Neuronal stem cell (in vitro differentiated cells): ENCODE measurements at places on chromosomes 5 and 9.

DNA sequence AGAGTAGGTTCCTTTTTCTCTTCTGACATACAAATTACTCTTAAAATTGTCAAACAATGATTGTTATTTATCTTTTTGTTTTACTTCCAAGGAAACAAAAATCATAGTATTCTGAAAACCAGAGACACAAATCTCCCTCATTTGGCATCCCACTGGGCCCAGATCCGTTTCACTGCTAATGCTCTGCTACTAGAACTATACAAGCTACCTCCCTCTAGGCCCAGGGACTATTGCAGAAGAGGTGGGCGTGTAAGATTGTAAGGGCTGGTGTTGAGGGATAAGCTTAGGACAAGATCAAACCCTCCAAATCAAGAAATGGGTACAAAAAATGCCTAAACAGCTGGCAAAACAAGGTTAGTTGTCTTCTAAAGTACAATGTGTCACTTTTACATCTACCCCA, 928.9 kb upstream of the CDH10 start:
- no peak for DNase-seq

GRCh38 chr5:22844155-22844554, 9.0 kb downstream of the CDH12 start:
- DNase-seq = no peak

DNA sequence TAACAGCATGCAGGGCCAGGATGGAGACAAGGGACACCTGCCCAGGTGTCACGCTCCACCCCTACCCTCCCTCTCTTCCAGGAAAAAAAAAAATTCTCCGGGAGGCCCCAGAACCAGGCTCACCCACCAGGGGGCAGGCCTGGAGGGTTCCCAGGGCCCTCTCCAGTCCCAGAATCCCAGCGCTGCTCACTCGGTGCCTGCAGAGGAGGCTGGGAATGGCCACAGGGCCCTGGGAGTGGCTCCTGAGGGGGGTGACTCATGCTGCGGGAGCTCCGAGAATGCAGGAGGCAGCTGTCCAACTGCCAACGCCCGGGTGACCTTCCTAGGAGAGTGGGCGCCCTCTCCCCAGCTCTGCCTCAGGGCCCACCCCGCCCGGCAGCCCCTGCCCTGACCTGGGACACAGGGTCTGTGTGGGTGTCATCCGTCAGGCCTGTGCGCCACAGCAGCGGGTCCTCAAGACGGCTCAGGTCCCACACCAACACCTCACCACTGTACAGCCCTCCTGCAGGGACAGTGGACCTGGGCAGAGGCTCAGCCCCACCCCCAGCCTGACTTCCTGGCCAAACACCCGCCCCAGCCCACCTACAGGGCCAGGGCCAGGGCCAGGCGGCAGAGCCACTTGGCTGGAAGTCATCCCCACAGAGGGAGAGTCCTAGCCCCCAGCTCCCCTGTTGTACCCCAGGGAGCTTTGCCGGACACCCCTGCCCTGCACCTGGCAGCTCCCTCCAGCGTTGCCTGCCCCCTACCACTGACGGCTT, 21.2 kb downstream of the DYNC2I2 start:
- DNase-seq = peak; percentile 39

DNA sequence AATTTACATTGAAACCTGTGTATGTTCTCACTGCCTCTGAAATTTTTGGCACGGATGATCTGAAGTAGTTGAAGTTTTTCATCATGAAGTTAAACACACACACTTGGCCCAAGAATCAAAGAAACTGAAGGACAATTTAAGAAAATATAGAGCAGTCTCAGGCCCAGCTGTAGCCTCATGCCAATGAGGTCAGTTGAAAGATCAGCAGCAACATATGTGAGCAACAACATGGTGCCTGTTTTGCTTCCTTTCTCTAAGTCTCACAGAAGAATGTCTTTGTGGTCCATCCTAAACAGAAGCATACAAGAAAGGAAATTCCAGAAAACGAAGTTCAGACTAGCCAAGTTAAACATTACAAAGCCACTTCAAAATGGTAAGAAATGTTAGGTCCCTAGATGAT, 1737.2 kb downstream of the MAT2B start:
- no peak for DNase-seq

DNA sequence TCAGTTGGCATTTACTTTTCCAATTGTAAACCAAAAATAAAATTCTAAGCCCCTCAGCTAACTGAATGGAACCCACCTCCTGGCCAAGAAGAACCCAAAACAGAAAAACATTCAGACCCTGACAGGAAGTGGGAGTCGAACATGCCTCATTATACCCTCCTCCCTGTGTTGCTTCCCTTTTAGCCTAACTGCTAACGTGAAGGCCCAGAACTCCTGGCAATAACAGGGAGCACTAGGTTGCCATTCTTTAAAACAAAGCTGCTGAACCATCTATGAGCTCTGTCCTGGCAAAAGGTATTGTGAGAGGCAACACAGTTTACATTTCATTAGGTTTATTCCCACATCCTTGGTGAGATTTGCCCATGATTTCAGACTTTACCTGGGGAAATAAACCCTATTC, 481.4 kb downstream of the CHSY3 start:
- DNase-seq = no peak

GRCh38 chr5:31770132-31770720, 131.3 kb downstream of the PDZD2 start:
- DNase-seq = no peak

- DNase-seq = no peak
These were observed 362.4 kb downstream of the NDUFS4 start for GRCh38 chr5:53922508-53923498.

GRCh38 chr9:72065076-72065475, 4.7 kb upstream of the C9orf57 start:
- DNase-seq = no peak

DNA sequence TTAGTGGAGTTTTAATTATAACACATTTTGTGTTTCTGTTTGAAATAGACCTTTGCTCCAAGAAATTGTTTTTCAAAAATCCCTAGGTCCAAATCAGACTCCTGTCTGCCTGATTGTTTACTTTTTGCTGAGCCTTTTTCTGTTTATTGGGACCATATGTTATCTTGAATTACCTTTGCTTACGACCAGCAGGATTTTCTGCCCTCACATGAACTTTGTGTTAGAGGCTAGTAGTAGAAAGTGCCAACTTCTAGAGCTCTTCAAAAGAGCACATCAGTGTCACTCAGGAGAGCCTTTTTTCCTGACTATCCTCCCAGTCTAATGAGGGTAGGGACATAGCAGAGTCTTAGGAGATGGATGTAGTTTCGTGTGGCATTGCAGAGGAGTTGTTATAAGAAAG, 10.2 kb downstream of the RECK start:
- no peak for DNase-seq

DNA sequence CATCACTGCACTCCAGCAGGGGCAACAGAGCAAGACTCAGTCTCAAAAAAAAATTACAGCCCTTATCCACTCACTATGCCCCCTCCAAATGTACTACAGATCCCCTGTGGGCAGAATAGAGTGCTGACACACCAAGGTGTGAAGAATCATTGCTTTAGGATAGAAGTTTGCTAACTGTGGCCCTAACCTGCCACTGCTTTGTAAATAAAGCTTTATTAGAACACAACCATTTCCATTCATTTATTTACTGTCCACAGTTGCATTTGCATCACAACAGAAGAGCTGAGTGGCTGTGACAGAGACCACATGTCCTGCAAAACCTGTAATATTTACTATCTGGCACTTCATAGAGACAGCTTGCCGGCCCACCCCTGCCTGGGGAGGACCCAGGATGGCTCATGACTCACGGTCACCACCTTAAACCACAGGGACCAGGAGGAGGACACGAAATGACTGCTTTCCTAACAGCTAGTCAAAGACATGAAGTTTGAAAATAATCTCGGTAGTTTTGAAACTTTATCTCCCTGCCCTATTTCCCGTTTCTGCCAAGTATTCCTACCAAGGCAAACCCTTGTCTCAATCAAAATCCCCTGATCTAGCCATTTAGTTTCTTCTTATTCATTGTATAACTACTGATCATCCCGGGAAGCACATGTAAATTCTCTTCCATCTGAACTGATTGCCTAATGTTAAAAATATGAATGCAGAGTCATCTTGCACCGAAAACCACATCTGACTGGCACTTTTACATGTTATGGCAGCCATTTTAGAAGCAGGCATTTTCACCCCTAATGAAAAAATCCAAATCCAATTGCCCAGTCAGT, 206.1 kb downstream of the SLIT3 start:
- DNase-seq = no peak

DNA sequence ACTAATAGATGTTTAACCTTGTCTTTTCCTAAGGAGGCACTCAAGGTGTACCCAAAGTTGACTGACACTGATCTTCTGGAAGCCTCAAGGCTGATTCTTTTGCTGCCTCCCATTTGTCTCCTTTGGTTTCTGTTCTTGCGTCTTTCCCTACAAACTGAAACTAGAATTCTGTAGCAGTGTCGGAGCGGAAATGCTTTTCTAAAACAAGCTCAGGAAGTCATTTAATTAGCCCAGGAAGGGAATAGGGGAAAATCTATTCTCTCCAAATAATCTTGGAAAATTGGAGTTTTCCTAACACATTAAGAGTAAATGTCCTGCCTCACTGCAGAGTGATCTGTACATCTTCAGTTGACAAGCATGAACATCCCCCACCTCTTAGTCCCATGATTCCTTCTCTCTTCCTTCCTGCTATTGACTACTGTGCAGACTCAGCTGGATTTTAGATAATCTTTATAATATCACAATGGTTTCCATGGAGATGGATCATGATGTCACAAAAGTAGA, 182.7 kb downstream of the NR3C1 start:
- no peak for DNase-seq

- no peak for DNase-seq
These were observed 241.5 kb upstream of the COX7C start for GRCh38 chr5:86376214-86376613.

DNA sequence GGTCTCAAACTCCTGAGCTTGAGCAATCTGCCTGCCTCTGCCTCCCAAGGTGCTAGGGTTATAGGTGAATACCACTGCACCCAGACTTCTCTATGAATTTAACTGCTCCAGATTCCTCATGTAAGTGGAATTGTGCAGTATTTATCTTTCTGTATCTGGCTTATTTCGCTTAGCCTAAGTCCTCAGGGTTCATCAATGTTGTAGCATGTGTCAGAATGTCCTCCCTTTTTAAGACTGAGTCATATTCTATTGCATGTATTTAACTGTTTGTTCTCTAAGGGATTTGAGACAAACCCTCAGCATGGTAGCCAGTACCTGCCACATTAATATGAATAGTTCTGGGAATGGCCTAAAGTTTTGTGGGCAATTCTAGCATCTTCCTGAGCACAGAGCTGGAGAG, 53.9 kb upstream of the TUT7 start:
- no peak for DNase-seq

DNA sequence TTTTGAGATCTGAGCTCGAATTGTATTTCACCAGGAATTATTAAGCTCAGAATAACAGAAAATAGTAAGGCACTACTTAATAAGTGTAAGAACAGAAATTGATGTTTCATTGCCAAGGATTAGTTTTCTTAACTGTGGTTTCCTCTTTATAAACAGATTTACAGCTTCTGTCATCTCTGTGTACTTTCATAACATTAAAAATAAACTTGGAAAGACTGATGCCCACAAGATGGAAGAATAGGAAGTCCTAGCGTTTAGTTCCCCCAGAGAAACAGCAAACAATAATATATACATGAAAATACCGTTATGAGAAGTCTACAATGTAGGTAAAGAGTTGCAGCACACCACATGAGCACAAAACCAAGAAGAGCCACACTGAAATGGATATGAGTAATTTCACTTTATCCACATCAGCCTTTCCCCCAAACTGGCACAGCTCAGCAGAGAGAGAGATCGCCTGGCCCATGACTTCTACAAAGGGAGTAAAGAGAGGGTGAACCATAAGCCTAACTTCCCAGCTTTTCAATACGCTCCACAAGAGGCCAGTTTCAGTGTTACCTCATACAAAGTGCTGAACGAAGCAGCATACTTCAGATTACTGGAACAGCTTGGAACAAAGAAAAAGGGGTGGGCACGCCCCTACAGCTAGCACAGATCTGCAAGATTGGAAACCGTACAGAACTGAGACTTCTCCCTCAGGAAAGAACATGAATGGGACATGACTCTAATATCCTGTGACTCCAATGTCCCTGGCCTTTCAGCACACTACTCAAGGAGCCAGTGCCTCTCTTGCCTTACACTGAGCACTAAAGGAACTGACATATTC, 75.4 kb downstream of the EMB start:
- no peak for DNase-seq

DNA sequence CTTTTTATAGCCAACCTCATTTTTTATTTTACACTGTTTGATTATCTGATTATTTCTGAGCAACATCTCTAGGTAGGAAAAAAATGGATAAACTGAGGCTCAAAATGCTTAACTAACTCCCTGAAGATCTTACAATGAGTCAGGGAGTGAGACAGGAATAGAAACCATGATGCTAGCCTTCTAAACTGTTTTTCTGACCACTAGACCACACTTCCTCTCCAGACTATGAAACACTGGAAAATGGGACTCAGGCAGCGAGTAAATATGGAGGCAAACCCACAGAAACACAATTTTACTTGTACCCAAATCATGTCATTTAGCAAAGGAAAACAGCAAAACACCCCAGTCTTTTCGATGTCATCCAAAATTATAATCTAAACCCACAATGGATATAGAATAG, 129.9 kb upstream of the ANKH start:
- no peak for DNase-seq

DNA sequence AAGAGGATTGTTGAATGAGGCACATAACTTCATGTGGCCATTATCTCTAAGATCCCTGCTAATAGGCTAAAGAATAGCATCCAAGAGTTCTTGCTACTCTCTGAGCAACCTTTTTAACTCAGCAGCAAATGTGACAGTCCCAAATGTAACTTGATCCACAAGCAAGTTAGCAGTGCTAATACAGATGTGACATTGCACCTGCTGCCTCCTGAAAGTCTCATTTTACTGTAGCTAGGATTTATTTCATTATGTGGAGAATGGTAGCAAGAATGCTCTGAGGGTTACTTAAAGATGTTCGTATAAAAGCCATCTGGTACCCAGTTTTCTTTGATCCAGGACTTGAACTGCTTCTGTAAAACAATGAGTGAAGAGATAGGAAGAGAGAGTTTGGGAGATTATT, 45.8 kb downstream of the CDH10 start:
- DNase-seq = no peak

GRCh38 chr5:141735823-141736222, 53.8 kb upstream of the ARAP3 start:
- no peak for DNase-seq

- DNase-seq = no peak
These were observed 567.6 kb upstream of the RGMB start for GRCh38 chr5:98205691-98206461.

GRCh38 chr5:33067291-33067690, 356.2 kb downstream of the NPR3 start:
- no peak for DNase-seq

GRCh38 chr5:112397690-112398089, 21.4 kb downstream of the EPB41L4A start:
- DNase-seq = no peak

DNA sequence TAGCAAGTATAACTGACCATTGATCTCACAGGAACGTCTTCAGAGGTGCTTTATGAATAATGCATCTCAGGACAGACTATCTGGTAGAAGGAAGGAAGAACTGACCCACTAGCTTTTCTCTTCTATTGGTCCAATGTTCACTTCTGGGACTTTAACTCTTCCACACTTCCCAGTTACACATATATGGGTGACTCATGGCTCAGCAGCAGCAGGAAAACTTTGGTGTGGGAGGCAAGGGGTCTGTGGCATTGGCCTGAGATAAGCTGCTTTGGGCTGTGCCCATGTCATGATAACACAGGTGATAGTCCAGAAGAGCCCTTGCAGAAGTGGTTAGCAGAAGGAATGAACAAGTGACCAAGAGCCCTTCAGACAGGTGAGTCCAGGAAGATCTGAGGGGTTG, 148.8 kb downstream of the RAB3C start:
- DNase-seq = no peak

GRCh38 chr5:16737209-16737608, 120.4 kb upstream of the RETREG1 start:
- no peak for DNase-seq
